ENCODE measurements at places on chromosomes 6 and 20.

GRCh38 chr20:46928580-46929132, 34.0 kb downstream of the EYA2 start:
- no peaks in the 10 kb centered on the region for H3K4me1 ChIP-seq
- peak overlapping the region; percentile 16 for H3K27ac ChIP-seq
- no peak overlapping the region for H3K4me3 ChIP-seq
- no peaks in the 10 kb centered on the region for H3K36me3 ChIP-seq
- no peak for DNase-seq
- H3K27me3 ChIP-seq, result peaks cover 5% of the 10 kb centered on the region

DNA sequence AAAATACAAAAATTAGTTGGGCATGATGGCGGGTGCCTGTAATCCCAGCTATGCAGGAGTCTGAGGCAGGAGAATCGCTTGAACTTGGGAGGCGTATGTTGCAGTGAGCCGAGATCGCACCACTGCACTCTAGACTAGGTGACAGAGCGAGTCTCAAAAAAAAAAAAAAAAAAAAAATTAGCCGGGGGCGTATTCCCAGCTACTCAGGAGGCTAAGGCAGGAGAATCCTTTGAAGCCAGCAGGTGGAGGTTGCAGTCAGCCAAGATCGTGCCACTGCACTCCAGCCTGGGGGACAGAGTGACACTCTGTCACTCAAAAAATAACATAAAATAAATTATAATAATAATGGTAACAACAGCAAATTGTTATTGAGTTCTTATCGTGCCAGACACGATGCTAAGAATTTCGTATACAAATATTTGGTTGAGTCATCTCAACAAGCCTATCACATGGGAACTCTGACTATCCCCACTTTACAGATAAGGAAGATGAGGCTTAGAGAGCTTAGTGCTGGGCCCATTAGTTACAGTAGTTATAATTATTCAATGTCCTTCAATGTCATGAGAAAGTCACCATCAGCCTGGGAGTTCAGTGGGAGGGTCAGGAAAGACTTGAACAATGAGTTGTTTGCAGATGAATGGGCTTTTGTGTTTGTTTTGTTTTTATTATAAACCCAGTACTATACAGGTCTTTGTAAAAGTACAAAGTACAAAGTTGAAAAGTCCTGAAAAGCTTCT, 19.4 kb downstream of the C6orf15 start:
- DNase-seq, result no peak
- no peak overlapping the region for H3K4me3 ChIP-seq
- no peaks in the 10 kb centered on the region for H3K36me3 ChIP-seq
- H3K27ac ChIP-seq, result no peak overlapping the region

DNA sequence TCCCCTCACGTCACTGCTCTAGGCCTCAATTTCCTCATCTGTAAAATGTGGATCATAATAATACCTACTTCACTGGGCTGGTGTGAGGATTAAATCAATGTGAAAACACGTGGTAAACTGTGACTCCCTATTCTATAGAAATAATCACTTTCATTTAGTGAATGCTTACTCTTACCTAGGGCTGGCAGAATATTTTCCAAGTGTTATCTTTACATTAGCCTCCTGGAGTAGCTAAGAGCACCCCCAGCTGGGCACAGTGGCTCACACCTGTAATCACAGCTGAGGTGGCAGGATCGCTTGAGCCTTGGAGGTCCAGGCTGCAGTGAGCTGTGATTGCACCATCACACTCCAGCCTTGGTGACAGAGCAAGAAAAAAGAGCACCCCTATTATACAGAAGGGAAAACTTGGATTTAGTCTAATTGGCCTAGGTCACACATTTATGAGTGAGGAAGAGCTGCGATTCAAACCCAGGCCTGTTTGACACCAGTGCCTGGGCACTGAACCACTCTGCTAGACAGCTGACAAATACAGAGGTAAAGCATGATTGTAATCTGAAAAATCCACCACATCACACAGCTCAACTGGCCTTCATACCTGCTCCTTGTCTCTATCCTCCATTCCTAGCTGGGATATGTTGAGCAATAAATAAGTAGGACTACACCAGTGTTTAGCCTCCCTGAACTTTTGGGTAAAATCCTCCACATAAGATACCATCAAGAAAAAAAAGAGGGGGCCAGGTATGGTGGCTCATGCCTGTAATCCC, 1.4 kb upstream of the SNTA1 start:
- no peak for DNase-seq
- H3K4me3 ChIP-seq, result no peak overlapping the region
- peaks cover 34% of the 10 kb centered on the region for H3K4me1 ChIP-seq
- no peaks in the 10 kb centered on the region for H3K36me3 ChIP-seq

DNA sequence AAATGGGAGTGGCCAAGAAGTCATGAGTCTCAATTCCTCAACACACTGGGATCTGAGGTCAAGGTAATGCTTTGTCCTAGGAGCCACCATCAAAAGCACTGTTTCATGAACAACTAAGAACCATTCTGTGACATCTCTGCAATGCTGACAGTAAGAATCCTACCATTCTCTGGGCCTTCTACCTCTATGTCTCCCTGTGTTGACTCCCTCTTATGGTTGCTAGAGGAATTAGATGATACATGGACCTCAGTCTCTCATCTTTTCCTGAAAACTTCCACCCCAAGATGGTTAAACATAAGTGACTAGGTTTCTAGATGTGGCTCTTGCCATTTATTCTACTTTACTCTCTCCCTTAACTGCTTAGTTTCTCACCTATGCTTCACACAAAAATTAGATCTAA, 9.1 kb downstream of the MTRF1L start:
- no peaks in the 10 kb centered on the region for H3K36me3 ChIP-seq
- no peak for DNase-seq

GRCh38 chr20:19947611-19948264, 69.4 kb upstream of the NAA20 start:
- no peaks in the 10 kb centered on the region for H3K27me3 ChIP-seq
- H3K4me1 ChIP-seq, result peaks cover 43% of the 10 kb centered on the region
- no peak overlapping the region for H3K27ac ChIP-seq
- H3K4me3 ChIP-seq, result no peak overlapping the region
- peaks cover 53% of the 10 kb centered on the region for H3K36me3 ChIP-seq
- DNase-seq, result no peak

GRCh38 chr6:12806796-12807195, 90.2 kb downstream of the PHACTR1 start:
- peaks cover 12% of the 10 kb centered on the region for H3K27me3 ChIP-seq
- no peak overlapping the region for H3K27ac ChIP-seq
- no peak for DNase-seq

GRCh38 chr6:37622646-37623071, 75.0 kb downstream of the MDGA1 start:
- H3K4me1 ChIP-seq, result peaks cover 10% of the 10 kb centered on the region
- H3K36me3 ChIP-seq, result no peaks in the 10 kb centered on the region
- H3K27ac ChIP-seq, result no peak overlapping the region
- H3K4me3 ChIP-seq, result no peak overlapping the region
- DNase-seq, result no peak

GRCh38 chr20:50704971-50705370, 13.6 kb upstream of the RIPOR3 start:
- H3K27me3 ChIP-seq, result no peaks in the 10 kb centered on the region
- DNase-seq, result no peak
- no peak overlapping the region for H3K27ac ChIP-seq
- no peak overlapping the region for H3K4me3 ChIP-seq

GRCh38 chr20:59123678-59124255, 39.9 kb upstream of the ZNF831 start:
- no peak overlapping the region for H3K27ac ChIP-seq
- no peak for DNase-seq
- H3K4me3 ChIP-seq, result no peak overlapping the region
- no peaks in the 10 kb centered on the region for H3K36me3 ChIP-seq
- H3K27me3 ChIP-seq, result no peaks in the 10 kb centered on the region

DNA sequence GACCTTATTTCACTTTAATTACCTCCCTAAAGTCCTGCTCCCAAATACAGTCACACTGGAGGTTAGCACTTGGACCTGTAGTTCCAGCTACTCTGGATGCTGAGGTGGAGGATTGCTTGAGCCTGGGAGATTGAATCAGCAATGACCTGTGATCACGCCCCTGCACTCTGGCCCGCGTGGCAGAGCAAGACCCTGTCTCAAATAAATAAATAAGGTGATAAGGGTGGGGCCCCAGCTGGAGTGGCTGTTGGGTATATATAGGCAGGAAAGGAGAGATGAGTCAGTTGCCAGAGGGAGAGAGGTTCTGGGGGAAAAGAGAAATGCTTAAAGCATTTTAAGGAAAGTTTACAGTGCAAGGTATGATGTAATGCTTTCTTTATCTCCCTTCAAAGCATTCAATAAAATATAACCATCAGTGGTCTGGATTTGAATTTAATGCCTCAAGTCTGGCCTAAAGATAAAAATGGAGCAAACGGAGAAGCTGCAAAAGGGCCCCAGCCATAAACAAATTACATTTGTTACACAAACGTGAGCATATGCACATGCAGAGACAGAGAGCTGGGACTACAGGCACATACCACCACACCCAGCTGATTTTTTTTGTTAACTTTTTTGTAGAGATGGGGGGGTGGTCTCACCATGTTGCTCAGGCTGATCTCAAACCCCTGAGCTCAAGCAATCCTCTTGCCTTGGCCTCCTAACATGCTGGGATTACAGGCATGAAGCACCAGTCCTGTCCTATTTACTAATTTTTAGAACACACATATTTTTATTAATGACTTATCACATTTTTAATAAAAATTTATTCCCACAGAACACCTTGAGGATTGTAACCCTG, 6.1 kb upstream of the PM20D2 start:
- no peak overlapping the region for H3K27ac ChIP-seq
- no peak overlapping the region for H3K4me3 ChIP-seq
- no peaks in the 10 kb centered on the region for H3K36me3 ChIP-seq
- H3K4me1 ChIP-seq, result peaks cover 14% of the 10 kb centered on the region

DNA sequence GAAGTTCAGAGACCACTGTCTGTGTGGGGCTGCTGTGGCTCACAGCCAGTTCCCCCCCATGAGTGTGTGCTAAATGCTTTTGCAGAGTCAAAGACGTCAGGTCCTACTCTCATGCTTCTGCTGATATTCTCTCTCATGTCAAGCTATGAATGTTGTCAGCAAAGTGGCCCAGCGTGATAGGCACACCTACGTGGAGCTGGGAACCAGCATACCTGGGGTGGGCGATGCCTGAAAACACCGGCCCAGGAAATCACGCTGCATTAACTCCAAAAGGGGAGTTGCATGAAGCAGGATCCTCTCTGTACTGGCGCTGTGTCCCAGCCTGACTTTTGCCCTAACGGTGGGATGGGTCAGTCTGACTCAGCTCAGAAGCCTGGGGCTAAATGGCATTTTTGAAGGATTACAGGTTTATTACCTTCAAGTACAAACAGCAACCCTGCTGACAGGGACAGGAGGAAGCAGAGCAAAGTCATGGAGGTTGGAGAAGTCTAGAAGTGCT, 9.0 kb upstream of the MRPS10 start:
- DNase-seq, result no peak
- H3K4me3 ChIP-seq, result no peak overlapping the region
- H3K27me3 ChIP-seq, result no peaks in the 10 kb centered on the region
- peaks cover 26% of the 10 kb centered on the region for H3K36me3 ChIP-seq
- H3K4me1 ChIP-seq, result no peaks in the 10 kb centered on the region
- H3K27ac ChIP-seq, result no peak overlapping the region

- H3K27me3 ChIP-seq, result no peaks in the 10 kb centered on the region
- no peak overlapping the region for H3K4me3 ChIP-seq
- no peaks in the 10 kb centered on the region for H3K4me1 ChIP-seq
- H3K27ac ChIP-seq, result no peak overlapping the region
- no peaks in the 10 kb centered on the region for H3K36me3 ChIP-seq
Measured at GRCh38 chr6:106757722-106758467, 128.5 kb downstream of the QRSL1 start.

DNA sequence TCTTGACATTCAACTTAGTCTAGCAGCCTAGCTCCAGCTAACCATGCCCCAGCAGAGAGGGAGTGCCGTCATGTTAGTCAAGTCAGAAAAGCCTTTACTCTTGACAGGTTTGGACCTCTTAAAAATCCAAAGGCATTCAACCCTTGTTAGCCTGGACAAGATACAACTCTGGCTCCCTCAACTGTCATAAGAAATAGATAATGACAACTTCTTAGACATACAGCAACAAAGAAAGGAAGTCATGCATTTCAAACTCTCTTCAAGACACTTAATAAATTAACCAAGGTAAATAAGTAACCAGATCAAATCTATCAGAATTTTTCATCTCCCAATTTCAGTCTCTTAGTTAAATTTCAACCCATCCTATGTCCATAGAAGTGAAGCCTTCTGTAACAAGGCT, 22.7 kb downstream of the PTPRT start:
- H3K27ac ChIP-seq, result no peak overlapping the region
- H3K27me3 ChIP-seq, result peaks cover 3% of the 10 kb centered on the region
- no peaks in the 10 kb centered on the region for H3K36me3 ChIP-seq
- H3K4me3 ChIP-seq, result no peak overlapping the region
- no peaks in the 10 kb centered on the region for H3K4me1 ChIP-seq
- no peak for DNase-seq

DNA sequence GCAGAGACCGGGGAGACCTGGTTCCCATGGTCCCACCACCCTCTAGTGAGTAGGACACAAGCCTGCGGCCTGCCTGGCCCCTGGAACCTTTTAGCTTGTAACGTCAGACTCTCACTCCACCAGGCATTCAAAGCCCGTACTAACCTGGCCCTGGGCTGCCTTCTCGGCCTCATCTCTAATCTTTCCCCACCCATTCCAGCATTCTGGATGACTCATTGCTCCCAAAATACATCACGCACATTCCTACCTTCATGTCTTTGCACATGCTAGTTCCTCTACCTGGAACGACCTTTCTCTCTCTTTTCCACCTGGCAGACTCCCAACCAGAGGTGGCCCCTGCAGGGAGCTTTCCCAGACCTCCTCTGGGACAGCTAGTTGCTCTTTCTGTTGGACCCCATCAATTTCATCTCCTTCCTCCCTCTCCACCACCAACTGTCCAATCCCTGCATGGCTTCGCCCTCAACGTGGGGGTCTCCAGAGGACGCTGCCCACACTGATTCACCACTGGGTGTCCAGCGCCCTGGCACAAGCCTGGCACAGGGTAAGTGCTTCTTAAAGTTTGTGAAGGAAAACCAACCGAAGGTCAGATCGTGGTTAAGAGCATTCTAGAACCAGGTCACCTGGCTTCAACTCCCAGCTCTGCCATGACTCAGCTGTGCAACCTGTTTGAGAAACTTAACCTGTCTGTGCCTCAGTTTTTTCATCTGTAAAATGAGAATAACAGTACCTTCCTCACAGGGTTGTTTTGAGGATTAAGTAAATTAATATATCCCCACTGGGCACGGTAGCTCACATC, 35.2 kb downstream of the JPH2 start:
- H3K4me1 ChIP-seq, result peaks cover 60% of the 10 kb centered on the region
- H3K27me3 ChIP-seq, result no peaks in the 10 kb centered on the region
- no peak for DNase-seq
- H3K27ac ChIP-seq, result peak overlapping the region; percentile 91

DNA sequence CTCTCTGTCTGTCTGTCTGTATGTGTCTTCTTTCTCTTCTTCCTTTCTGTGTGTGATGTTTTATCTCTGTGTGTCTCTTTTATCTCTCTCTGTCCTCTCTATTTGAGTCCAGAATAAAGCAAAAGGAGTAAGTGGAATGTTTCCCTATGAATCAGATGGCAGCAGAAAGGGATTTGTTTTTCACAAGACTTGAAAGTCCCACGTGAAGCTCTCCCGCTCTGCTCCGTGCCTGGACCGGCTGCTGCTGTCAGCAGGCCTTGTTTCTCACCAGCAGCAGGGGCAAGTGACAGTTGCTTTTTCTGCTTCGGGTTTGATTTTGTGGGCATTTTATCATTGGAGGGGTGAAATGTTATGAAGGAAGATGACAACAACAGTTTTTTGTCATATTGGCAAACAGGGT, 212.7 kb downstream of the PACRG start:
- H3K4me1 ChIP-seq, result no peaks in the 10 kb centered on the region
- H3K27me3 ChIP-seq, result no peaks in the 10 kb centered on the region
- no peak overlapping the region for H3K27ac ChIP-seq
